ENCODE measurements at places on chromosomes 4 and X.

GRCh38 chr4:183541010-183541751 is 36.3 kb downstream of the ING2 start:
- no peak for DNase-seq

- no peak for DNase-seq
Observed at GRCh38 chr4:89072921-89073320, 15.9 kb upstream of the FAM13A start.

DNA sequence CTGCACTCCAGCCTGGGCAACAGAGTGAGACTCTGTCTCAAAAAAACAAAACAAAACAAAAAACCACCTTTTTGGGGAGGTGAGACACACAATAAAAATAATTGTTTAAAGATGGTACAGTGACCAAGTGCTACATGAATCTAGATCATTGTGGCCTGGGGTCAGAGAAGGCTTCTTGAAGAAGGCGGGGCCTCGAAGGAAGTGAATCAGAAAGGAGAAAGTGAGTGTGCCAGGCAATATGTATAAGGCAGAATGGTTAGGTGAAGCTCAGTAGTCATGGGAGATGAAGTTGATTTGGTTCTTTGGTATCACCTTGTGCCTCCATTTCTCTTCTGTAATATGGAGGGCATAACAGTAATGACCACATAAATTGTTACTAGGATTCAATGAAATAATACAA is 58.9 kb downstream of the DOCK11 start:
- DNase-seq = no peak

GRCh38 chr4:13159041-13159620 is 325.0 kb downstream of the RAB28 start:
- DNase-seq = no peak

Measured in stimulated activated CD8-positive, alpha-beta memory T cell treated with anti-CD3 and anti-CD28 coated beads, Interleukin-7, amount 100 ng/mL, for 1 hour (primary cell).